ENCODE measurements at places on chromosomes 7 and 10.

- DNase-seq, result no peak
Observed at GRCh38 chr10:80520661-80521470, 16.8 kb upstream of the SH2D4B start.

DNA sequence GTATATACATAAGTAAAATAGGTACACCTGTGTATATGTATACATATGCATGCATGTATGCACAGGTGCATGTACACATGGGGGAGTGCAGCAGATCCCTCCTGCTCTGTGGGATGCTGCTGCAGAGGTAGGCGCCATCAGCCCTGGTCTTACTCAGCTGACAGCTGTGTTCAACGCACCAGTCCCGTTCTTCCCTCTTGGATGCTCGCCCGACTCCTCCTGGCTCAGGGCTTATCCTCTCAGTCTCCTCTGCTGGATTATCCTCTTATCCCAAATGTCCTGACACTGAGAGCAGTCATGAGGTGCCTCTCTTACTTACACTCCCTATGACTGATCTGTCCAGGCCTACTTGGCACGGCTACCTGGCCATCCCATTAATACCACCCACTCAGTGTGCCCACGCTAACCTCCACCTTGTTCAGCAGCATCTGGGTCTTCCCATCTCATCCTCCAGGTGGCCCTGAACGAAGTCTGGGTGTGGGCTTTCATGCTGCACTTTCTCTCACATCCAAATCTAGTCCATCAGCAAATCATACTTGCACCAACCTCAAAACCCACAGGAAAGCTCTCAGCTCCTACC, 357.1 kb downstream of the TCERG1L start:
- no peak for DNase-seq

- DNase-seq, result no peak
Observed at GRCh38 chr10:128137877-128138276, 11.7 kb upstream of the MKI67 start.

GRCh38 chr10:17747883-17748550, 4.0 kb upstream of the TMEM236 start:
- no peak for DNase-seq

- DNase-seq, result no peak
Observed at GRCh38 chr10:48287417-48288391, 13.2 kb upstream of the FRMPD2 start.
